ENCODE measurements at places on chromosomes 1 and 21. TPM values are rescaled to one million over a fixed set of nuclear protein-coding genes. Genes with fewer than 3 reads are reported as not detected.

GRCh38 chr1:7856345-7856744, 3.5 kb upstream of the UTS2 start:
- no peak for DNase-seq

GRCh38 chr1:101235696-101236515, 913 bp upstream of the S1PR1 start:
- peak; percentile 87 for DNase-seq

- peak; percentile 35 for DNase-seq
These were observed 867 bp downstream of the PTGFRN start for GRCh38 chr1:116910379-116911187.

DNA sequence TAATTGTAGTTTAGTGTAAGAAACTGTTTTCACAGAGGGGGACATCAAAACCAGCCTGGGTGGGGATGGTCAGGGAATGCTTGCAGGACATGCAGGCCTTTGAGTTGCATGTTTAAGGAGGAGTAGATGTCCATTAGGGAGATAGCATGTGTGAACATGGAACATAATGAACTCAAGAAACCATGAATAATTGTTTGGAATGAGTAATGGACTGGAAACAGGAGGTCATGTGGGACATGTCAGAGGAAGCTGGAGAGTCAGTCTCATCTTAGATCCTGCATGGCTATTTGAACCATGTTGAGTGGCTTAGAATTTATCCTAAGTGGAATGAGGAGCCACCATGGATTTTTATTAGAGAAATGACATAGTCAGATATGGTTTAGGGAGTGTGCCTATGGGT, 86.4 kb downstream of the RPE65 start:
- no peak for DNase-seq

Gene KRTAP19-1
- not detected for total RNA-seq

DNA sequence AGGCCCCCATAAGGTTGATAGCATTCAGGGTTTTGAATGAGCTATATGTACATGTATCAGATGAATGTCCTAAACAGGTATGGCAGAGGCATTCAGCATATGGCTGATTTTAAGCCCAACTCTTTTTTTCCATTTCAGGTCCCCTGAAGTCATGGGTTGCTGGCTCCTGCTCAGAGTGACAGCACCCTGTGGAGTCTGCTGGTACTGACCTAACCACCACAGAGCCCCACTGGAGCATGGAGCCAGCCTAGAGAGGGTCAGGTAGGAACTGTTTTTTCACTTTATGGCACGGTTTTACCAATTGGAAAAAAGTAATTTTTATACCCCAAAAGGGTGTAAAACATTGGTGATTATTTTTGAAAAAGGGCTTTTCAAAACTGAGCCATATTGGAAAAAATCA, 82.5 kb upstream of the MPC2 start:
- no peak for DNase-seq

- no peak for DNase-seq
These were observed 203.2 kb upstream of the USP24 start for GRCh38 chr1:55418208-55419000.

DNA sequence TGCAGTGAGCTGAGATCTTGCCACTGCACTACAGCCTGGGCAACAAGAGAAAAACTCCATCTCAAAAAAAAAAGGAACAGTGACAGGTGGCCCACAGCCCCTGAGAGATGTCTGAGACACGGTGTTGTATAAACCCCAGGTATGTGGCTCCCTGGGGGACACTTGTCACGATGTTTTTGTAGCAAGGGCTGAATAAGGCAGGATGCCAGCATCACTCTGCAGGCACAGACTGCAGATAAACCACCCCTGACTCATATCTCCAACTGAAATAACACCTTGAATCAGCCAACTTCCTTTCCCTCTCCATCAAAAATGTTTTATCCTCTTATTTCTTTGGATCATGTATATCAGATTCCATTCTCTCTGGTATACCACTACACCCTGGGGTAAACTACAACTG, 52.5 kb downstream of the NMNAT2 start:
- DNase-seq, result no peak

DNA sequence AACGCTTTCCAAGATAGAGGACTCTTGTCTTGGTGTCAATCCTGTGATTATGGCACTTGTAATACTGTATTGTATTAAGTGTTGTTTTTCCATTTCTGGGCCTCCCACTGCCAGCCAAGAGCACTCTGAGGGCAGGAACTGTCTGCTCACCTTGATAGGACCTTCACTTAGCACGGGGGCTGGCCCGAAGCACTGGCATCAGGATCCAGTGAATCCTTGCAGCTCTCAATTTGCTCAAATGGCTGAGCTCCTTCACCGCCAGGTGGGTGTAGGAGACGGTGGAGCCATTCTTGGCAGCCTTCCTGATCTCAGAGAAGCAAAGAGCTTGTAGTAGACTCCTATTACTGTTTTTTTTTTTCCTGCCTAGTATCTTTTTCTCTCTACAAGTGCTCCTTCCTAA, 17.7 kb downstream of the MECR start:
- DNase-seq, result no peak

DNA sequence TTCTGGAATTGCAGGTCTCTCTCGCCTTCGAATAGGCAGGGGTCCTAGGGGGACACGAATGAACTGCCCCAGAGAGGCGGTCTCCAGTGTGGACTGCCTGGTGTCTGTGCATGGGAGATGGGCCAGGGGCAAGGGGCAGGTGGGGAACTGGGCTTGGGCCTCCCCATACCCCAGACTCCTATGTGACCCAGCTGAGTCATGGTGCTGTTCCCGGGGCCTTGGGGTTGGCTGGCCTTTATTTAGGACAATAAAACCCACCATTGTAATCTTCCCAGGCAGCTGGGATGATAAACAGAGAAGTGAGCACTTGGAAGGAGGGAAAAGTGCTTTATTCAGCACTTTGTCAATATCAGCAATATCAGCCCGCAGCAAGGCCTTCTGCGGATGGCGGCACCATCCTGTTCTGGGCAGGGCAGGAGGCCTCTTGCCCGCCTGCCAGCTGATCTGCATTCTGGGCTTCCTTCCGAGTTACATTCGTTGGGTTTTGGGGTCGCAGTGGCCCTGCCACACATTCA, 209.0 kb upstream of the TMEM51 start:
- no peak for DNase-seq

Data from CD4-positive, alpha-beta T cell (primary cell).